ENCODE measurements at places on chromosomes 2 and 18. TPM values are rescaled to one million over a fixed set of nuclear protein-coding genes. Genes with fewer than 3 reads are reported as not detected.

DNA sequence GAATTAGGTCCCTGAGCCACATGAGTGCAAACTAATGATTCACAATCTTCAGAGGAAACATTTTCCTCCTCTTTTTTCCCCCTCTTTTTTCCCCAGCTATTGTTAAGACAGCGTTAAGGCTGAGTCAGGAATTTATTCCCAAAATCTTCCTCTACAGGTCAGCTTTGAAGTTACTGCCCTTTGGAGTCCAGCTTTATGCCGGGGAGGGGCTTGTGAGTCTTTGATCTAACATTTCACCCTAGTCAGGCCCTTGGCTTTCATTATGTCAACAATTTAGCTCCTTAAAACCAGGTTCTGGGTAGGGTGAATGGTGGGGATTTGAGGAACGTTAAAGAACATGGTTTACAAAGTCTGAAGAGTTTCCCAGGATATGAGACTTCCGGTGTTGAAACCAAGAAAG, 91.0 kb upstream of the LYPD1 start:
- no peak for DNase-seq

DNA sequence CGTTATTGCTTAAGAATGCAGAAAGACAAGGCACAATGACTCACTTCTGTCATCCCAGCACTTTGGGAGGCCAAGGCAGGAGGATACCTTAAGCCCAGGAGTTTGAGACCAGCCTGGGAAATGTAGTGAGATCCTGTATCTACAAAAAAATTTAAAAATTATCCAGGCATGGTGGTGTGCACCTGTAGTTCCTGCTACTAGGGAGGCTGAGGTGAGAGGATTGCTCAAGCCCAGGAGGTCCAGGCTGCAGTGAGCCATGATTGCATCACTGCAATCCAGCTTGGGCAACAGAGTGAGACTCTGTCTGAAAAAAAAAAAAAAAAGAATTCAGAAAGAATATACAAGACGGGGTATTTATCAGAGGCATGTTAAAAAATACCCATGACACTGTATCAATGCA, 182.0 kb upstream of the SPOPL start:
- no peak for DNase-seq

GRCh38 chr2:233098618-233099017, 38.5 kb downstream of the INPP5D start:
- DNase-seq, result no peak

CRACDL gene
- 10.8 TPM for total RNA-seq

- no peak for DNase-seq
Observed at GRCh38 chr2:217181512-217181911, 321.6 kb upstream of the TNP1 start.
